ENCODE measurements at places on chromosomes 5 and 9. TPM values are rescaled to one million over a fixed set of nuclear protein-coding genes. Genes with fewer than 3 reads are reported as not detected.

DNA sequence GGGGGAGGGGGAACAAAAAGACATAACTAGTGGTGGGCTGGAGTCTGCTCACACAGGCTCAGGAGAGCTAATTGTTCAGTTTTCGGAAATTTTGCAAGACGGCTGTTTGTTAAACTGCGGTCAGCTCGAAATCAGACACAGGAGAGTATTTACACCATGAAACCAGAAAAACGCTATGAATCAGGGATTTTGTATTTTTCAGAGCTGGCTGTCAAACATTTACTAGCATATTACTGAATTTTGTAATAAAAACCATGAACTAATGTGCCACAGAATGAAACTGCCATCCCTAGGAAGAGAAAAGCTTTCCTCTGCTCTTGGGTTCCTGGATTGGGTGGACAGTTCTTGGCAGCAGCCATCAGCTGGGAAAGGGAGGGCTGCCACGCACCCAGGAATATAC lies 45.3 kb downstream of the TRPM3 start:
- no peak for DNase-seq

- no peak for DNase-seq
Measured at GRCh38 chr9:98328141-98328540, 72.7 kb upstream of the TBC1D2 start.

DNA sequence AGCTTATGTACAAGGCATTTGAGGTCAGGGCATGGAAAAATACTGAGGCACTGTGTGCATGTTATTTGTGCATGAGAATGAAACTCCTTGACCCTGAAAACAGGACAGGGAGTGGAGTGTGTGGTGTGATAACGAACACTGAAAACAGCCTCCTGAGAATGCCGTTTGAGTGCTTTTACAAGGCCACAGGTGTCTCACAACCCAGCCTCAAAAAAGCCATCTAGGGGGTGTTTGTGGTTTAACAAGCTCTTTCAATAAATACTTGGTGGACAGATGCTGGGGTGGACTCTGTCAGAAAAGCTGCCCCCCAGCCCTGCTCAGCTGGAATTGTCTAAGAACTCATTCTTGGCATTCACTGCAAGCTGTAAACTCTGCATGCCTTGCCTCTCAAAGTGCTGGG lies 94.0 kb upstream of the SLC25A48 start:
- DNase-seq = no peak

- no peak for DNase-seq
Measured at GRCh38 chr5:78809444-78809843, 160.9 kb upstream of the LHFPL2 start.

DNA sequence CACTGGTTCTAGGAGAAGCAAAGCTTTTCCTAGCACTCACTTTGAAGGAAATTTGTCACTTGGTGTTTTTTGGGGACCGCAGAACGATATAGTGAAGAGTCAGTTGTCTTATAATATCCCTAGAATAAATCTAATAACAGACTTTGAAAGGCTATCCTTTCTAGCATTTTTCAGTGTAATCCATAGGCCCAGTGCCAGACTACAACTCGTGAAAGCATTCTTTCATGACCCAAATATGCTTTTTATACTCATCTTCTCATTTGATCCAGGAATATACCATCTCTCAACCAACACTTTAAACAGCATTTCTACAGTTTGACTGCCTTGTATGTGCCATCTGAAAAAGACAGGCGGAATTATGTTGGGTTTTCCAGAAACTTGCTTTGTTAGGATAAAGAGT lies 104.0 kb downstream of the ERCC6L2 start:
- DNase-seq = no peak

PCDHGA5 gene
- total RNA-seq = 0.71 TPM
